A549 treated with AZD2906 at 1 μM for 4 hours (cell line): ENCODE measurements at places on chromosomes 3 and 15. TPM values are rescaled to one million over a fixed set of nuclear protein-coding genes. Genes with fewer than 3 reads are reported as not detected.

The GABRG3 gene
- total RNA-seq, result 0.23 to 0.43 TPM (median 0.25 TPM) in 5 replicates

The DPPA2 gene
- not detected in 5 replicates for total RNA-seq

The LTF gene
- not detected in 5 replicates for total RNA-seq

The WNT7A gene
- total RNA-seq, result 0.03 to 0.09 TPM (median 0.06 TPM) in 4 of 5 replicates, not detected in the other

The RBM15B gene
- 18.1 to 20.5 TPM (median 19.1 TPM) in 5 replicates for total RNA-seq

The HES1 gene
- total RNA-seq, result 7.9 to 11.3 TPM (median 10.0 TPM) in 5 replicates

The KY gene
- total RNA-seq, result 0.05 to 0.09 TPM (median 0.07 TPM) in 5 replicates

The TMEM45A gene
- total RNA-seq, result 1.8 to 2.6 TPM (median 1.9 TPM) in 5 replicates

The MCTP2 gene
- total RNA-seq, result not detected in 5 replicates

The SLC22A13 gene
- total RNA-seq, result 0.06 to 0.14 TPM (median 0.09 TPM) in 4 of 5 replicates, not detected in the other

The ANP32A gene
- total RNA-seq, result 242 to 299 TPM (median 263 TPM) in 5 replicates

The RASGRF1 gene
- total RNA-seq, result 0.13 to 0.39 TPM (median 0.34 TPM) in 5 replicates

The RAD54L2 gene
- total RNA-seq, result 3.2 to 5.0 TPM (median 3.6 TPM) in 5 replicates

The MNS1 gene
- total RNA-seq, result 1.9 to 3.4 TPM (median 2.6 TPM) in 5 replicates

The STRC gene
- total RNA-seq, result 0.02 to 0.13 TPM (median 0.07 TPM) in 5 replicates

The ZCWPW2 gene
- total RNA-seq, result 0.03 TPM in 1 of 5 replicates, not detected in the others

The GOLGA6L4 gene
- total RNA-seq, result 0.60 to 1.6 TPM (median 0.88 TPM) in 5 replicates

The CHL1 gene
- not detected in 5 replicates for total RNA-seq

The LRRC2 gene
- total RNA-seq, result not detected in 5 replicates

The ENTPD3 gene
- total RNA-seq, result 0.03 TPM in 2 of 5 replicates, not detected in the others

The RARB gene
- 6.7 to 19.9 TPM (median 11.0 TPM) in 5 replicates for total RNA-seq

The GP5 gene
- total RNA-seq, result 0.01 to 0.02 TPM in 2 of 5 replicates, not detected in the others

The CHRD gene
- total RNA-seq, result 0.11 to 0.36 TPM (median 0.23 TPM) in 5 replicates

The PRTG gene
- total RNA-seq, result 8.9 to 10.9 TPM (median 9.9 TPM) in 5 replicates

The LEKR1 gene
- total RNA-seq, result 0.87 to 1.4 TPM (median 1.1 TPM) in 5 replicates

The SLC9C1 gene
- not detected in 5 replicates for total RNA-seq

The BFSP2 gene
- not detected in 5 replicates for total RNA-seq

The ARPIN gene
- total RNA-seq, result 9.6 to 12.7 TPM (median 12.2 TPM) in 5 replicates

The SLCO3A1 gene
- total RNA-seq, result 19.0 to 23.1 TPM (median 20.6 TPM) in 5 replicates

The NANOGP8 gene
- total RNA-seq, result not detected in 5 replicates

The SERINC4 gene
- total RNA-seq, result 0.05 to 0.10 TPM (median 0.09 TPM) in 4 of 5 replicates, not detected in the other

The COL7A1 gene
- 101 to 162 TPM (median 145 TPM) in 5 replicates for total RNA-seq

The USF3 gene
- total RNA-seq, result 2.2 to 2.7 TPM (median 2.4 TPM) in 5 replicates

The GOLGA8S gene
- 0.11 to 0.17 TPM (median 0.14 TPM) in 5 replicates for total RNA-seq

The TMEM212 gene
- not detected in 5 replicates for total RNA-seq

The ELP6 gene
- 25.0 to 30.6 TPM (median 28.0 TPM) in 5 replicates for total RNA-seq

The PARP3 gene
- total RNA-seq, result 8.0 to 10.4 TPM (median 9.4 TPM) in 5 replicates

The CLDN1 gene
- 15.3 to 20.2 TPM (median 18.5 TPM) in 5 replicates for total RNA-seq

The PRSS50 gene
- total RNA-seq, result not detected in 5 replicates

The AHSG gene
- 0.05 to 0.12 TPM (median 0.06 TPM) in 4 of 5 replicates, not detected in the other for total RNA-seq

The NOX5 gene
- total RNA-seq, result 0.17 to 0.35 TPM (median 0.23 TPM) in 5 replicates

The FBXW12 gene
- total RNA-seq, result not detected in 5 replicates

The SKOR1 gene
- total RNA-seq, result 0.03 to 0.08 TPM (median 0.05 TPM) in 4 of 5 replicates, not detected in the other

The THPO gene
- 0.05 to 0.16 TPM in 2 of 5 replicates, not detected in the others for total RNA-seq

The CCR1 gene
- not detected in 5 replicates for total RNA-seq

The CYP1A2 gene
- total RNA-seq, result not detected in 5 replicates

The NEO1 gene
- 30.4 to 35.4 TPM (median 31.9 TPM) in 5 replicates for total RNA-seq

The TNFAIP8L3 gene
- 32.6 to 43.8 TPM (median 36.0 TPM) in 5 replicates for total RNA-seq

The SAMMSON gene
- 0.05 TPM in 1 of 5 replicates, not detected in the others for total RNA-seq

The TTLL13 gene
- total RNA-seq, result 0.03 to 0.57 TPM (median 0.12 TPM) in 5 replicates

The PROK2 gene
- not detected in 5 replicates for total RNA-seq
